Endothelial cell (in vitro differentiated cells): ENCODE measurements at places on chromosomes 6 and 20.

GRCh38 chr6:26022132-26022472 is 59.5 kb downstream of the TRIM38 start:
- DNase-seq: peak; percentile 42

- DNase-seq: no peak
Observed at GRCh38 chr6:157151989-157152388, 171.3 kb downstream of the TMEM242 start.

DNA sequence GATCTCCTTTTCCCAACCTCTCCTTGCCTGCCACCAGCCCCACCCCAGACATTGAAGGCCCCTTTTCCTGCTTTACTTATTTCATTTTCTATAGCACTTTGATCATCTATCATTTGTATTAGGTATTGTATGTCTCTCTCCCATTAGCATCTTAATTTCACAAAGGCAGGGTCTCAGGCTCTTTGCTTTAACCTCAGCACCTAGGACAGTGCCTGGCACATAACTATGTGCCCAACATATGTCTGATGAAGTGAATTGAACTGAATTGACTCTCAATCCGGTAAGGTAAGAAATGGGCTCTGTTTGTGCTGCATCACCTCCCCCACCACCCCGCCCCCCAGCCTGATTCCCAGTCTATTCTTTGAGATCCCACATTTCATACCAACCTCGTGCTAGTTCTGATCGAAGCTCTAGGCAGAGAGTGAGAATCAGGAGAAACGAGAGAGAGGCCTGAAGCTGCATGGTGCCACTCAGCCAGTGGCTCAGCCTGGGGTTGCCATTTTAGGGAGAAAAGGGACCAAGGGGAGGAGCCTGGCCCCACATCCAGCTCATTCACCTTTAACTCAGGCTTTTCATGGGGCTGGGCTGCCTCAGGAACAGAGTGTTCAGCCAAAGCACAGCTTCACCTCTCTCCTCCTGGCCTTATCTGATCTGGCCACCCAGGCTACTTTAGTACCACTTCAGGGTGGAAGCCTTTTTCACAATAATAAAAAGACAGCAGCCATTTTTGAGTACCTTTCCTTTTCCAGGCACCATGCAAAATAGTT is at the start of gene SPINT3:
Gene SPINT3 (minus strand): TSS at position 476 of the 767 bp plus-strand sequence. CDS start 14 bp downstream, at position 462.
- DNase-seq: no peak

DNA sequence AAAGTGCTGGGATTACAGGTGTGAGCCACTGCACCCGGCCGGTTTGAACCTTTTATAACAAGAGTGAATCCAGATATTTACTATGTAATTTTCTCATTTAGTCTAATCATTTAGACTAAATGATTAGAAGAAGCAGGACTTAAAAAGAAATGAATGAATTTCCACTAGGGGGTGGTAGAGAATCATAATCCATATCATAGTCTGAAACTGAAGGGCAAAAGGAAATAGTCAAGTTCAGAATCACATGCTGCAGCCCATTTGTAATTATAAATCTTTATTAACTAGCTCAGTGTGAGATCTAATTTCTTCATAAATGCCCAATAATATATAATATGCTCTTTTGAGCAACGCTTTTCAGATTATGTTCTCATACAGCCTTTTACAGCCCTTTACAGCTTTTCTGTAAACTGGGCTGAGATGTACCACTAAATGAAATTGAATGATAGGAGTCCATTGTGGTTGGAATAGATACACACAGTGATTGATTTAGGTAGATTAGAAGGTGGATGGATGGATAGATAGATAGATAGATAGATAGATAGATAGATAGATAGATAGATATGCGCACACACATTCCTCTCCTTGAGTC is 31.8 kb downstream of the PSMB9 start:
- DNase-seq: no peak

DNA sequence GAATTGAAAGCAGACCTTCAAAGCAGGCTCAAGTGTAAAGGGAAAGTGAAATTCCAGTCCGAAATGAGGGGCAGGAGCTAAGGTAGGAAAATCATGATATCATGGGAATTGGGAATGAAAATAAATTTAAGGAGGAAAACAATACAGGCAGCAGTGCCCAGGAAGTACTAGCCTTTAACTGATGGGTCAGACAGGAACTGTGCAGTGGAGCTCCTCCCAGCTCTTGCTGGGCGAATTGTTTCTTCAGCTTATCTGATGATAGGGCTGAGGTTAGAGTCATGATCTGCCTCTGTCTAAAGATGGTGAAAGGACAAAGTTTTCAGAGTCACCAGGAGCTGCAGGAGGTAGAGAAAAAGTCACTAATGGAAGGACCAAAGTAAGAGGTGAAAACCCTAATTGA is 457.9 kb upstream of the PTCHD4 start:
- DNase-seq: no peak

DNA sequence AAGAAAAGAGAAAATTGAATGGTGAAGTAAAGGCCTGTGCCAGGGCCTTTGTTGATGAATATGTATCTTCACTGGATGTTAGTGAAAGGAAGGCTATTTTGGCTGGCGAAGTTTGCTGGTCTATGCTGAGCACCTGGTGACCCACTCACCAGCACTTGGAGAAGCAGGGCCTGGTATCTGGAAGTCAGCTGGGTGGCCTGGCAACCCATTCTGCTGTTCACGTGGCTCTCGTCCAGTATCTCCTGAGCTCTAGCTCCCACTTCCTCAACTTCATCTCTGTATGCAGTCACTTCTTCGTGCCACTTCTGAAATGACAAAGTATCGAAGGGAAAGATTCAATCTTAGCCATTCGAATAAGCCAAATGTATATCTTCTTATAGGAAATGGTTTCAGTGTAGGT is 283.7 kb downstream of the SYNE1 start:
- DNase-seq: no peak

DNA sequence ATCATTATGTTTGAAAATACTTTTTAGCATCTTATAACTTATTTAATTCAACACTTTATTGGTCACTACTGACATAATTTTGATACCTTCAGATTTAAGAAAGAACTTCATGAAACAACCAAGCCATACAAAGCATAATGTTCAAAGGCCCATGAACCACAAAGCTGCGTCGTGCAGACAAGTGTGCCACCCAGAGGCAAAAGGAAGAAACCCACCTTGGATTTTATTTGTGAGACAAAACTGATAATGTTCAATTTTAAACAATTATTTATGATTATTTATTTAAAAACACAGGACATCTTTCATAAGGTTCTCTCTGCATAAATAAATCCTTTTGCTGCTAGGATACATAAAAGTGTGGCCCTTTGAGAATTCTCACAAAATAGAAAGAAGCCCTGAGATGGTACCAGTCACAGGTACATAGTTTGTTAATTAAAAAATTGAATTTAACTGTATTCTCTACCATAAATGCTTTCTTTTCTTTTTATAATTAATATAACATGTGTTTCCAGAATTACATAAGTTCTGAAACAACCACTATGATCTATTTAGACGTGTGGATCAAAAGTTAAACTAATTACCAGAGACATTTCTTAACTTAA is 143.7 kb downstream of the RALGAPA2 start:
- peak; percentile 25 for DNase-seq

GRCh38 chr20:57747861-57748481 is 38.2 kb upstream of the PMEPA1 start:
- no peak for DNase-seq

- no peak for DNase-seq
Observed at GRCh38 chr6:63352069-63352543, 32.3 kb upstream of the LGSN start.

- DNase-seq: no peak
Observed at GRCh38 chr6:47165918-47166317, 123.8 kb upstream of the ADGRF1 start.

GRCh38 chr20:12673352-12673751 is 335.4 kb upstream of the SPTLC3 start:
- no peak for DNase-seq

DNA sequence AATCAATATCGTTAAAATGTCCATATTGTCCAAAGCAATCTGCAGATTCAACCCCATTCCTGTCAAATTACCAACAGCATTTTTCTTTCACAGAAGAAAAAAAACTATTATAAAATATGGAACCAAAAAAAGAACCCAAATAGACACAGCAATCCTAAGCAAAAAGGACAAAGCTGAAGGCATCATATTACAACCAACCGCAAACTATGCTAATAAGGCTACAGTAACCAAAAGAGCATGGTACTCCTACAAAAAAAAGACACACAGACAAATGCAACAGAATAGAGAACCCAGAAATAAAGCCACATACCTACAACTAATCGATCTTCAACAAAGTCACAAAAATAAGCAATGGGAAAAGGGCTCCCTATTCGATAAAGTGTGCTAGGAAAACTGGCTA is 49.2 kb downstream of the RNGTT start:
- DNase-seq: no peak

DNA sequence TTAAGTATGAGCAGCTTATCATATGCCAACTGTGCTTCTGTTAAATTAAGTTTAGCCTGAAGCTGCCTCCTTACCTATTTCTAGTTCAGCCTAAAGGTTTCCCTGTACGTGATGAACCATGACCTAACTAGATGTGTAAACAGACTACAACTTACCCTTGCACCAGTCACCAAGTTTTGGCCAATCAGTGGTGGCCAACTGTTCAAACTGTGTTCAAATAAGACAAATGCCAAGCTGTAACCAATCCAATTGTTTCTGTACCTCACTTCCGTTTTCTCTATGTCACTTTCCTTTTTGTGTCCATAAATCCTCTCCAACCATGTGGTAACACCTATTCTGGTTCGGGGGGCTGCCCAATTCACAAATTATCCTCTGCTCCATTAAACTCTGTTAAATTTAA is 6.0 kb upstream of the SLC2A10 start:
- DNase-seq: no peak

DNA sequence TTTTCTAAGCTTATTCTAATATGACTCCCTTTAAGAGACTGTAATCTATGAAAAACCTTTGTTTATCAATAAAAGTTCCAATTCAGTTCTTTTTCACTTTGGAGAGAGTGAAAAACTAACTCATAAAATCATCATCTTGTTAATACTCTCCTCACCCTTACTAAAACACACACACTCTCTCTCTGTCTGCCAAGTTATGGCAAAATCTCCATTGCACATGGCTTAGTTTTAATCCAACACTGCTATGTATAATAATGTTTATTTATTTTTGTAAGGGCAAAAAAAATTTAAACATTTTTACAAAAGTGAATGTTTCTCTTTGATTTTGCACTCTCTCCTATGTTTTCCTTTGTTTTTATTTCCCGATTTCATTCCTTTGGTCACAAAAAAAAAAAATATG is 253.2 kb downstream of the BMP7 start:
- DNase-seq: no peak

GRCh38 chr20:21507400-21508229 is 6.2 kb downstream of the NKX2-2 start:
- no peak for DNase-seq

GRCh38 chr6:85576476-85576875 is 17.2 kb downstream of the SNX14 start:
- no peak for DNase-seq

DNA sequence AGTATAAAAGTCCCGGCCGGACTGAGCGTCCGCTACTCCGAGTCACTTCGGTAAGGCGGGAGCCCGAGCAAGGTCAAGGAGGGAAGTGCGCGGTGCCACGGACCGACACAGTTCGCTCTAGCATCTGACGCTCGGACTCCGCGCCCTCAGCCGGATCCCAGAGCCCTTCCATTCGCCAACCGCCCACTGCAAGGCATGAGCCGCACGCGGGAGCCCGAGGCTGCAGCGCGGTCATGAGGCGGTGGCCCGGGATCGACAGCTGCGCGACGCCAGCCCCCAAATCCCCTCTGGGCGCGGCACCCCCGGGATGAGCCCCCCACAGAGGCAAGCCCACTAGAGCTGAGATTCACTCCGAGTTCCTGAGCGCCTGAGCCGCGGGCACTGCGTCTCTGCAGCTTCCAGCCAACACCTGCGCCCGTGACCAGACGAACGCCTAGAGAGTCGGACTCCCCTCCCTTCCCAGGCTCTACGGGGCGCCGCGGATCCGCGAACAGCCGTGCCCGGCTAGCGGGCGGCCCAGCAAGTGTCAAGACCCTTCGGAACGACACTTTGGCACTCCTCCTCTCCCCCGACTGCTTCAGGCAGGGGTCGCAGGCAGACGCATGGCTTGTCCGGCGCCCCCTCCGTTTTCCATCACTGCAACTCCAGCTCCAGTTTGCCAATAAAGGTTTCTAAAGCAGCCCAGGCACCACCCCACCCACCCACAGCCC is 725 bp upstream of the ISM1 start:
- peak; percentile 67 for DNase-seq

GRCh38 chr6:99512033-99512432 is 3.2 kb downstream of the USP45 start:
- no peak for DNase-seq

- DNase-seq: no peak
Observed at GRCh38 chr6:150710236-150710635, 110.6 kb downstream of the PLEKHG1 start.

- peak; percentile 39 for DNase-seq
Observed at GRCh38 chr20:54680872-54681619, 205.7 kb downstream of the DOK5 start.

GRCh38 chr6:22132656-22133055 is 164.2 kb downstream of the PRL start:
- no peak for DNase-seq

DNA sequence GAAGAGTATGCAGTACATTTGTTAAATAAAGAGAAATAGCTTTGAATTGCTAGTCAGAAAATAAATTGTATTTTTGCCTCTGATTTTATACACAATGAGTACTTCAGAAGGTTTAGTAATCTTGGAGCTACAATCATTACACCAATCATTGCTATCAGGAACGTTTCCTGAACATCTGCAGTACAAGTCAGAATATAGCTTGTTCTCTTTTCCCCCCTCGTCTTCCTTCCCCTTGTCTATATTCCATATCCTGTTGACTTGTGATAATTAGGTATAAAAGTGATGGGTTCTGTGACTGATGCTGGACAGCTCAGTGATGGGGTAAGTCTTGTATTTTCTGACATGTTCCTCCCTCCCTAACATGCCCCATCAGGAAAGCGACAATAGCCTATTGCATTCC is 94.0 kb downstream of the AHI1 start:
- no peak for DNase-seq

GRCh38 chr20:3935295-3935955 is 46.2 kb downstream of the PANK2 start:
- no peak for DNase-seq

GRCh38 chr6:25831532-25832306 is at the start of gene SLC17A1:
Gene SLC17A1, minus strand, starts transcription at chr6:25832052. Its CDS starts 1,495 bp downstream, at chr6:25830557.
- DNase-seq: no peak

- DNase-seq: no peak
Observed at GRCh38 chr6:12336121-12336971, 46.2 kb downstream of the EDN1 start.

- DNase-seq: no peak
Observed at GRCh38 chr6:76264468-76264867, 192.0 kb upstream of the IMPG1 start.

DNA sequence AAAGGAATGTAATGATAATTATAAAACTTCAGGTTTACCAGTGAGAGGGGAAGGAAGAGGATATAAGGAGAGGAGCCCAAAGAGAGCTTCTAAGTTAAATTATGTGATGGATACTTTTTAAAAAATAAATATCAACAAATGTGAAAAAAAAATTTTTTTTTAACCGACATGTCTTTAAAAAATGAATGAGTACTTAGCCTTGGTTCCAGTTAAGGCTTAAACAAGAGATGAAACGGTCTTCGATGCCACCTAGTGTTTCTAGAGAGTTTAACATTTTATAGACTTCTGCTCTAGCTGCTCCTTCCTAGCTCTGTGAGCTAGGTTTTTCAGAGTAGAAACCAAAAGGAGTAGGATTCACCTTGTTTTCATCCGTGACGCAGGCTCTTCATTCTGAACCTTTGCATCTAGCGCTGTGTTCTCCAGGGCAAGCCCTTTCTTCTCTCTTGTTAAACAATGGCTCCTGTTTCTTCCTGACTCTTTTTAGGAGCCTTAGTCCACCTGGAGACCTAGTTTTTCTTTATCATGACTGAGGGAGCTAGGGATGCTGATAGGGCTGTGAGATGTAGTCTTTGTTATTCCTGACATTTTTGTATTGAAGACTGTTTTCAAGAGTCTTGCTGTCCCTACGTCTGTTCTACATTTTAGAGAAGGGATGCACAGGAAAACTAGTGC is 42.4 kb upstream of the GNRH2 start:
- DNase-seq: no peak
